Right cardiac atrium (tissue), 5 donors: ENCODE measurements at places on chromosomes 3 and 15. TPM values are rescaled to one million over a fixed set of nuclear protein-coding genes. Genes with fewer than 3 reads are reported as not detected.

DNA sequence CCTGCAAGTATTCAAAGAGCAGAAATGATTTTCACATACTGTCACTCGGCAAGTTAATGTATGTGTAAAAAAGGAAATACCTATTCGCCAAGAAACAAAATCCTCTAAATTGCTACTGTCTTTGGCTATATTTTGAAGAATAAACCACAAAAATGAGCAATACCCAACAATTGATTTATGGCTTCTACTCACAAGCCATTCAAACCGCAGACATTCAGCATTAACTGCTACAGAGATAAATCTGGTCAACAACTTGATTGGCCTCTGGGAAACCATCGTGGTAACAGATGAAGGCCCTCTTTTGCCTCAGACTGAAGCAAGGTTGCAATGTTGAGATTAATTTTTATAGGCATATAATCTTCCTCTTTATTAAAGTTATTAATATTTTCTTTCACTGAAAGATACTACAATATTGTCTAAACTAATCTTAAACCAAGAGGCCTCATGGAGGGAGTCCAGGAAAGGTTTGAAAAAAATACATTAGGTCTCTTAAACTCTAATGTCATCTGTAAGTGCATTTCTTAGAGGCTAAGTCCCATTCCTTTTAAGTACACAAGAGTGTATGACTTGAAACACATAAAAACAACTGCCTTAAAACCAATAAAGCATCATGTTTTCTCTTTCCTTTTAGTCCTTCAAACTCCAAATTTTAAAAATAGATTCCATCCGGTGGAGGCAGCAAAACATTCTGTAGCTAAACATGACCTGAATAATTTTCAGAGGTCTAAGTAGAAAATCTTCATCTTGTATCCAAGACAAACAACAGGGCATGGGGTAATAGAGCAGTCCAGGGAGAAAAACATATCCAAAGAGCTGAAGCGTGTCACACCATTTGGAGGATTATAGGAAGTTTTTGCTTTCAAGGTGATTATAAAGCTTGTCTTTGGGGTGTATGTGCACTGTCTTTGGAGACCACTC is 162.4 kb upstream of the TGFBR2 start:
- DNase-seq = no peak

DNA sequence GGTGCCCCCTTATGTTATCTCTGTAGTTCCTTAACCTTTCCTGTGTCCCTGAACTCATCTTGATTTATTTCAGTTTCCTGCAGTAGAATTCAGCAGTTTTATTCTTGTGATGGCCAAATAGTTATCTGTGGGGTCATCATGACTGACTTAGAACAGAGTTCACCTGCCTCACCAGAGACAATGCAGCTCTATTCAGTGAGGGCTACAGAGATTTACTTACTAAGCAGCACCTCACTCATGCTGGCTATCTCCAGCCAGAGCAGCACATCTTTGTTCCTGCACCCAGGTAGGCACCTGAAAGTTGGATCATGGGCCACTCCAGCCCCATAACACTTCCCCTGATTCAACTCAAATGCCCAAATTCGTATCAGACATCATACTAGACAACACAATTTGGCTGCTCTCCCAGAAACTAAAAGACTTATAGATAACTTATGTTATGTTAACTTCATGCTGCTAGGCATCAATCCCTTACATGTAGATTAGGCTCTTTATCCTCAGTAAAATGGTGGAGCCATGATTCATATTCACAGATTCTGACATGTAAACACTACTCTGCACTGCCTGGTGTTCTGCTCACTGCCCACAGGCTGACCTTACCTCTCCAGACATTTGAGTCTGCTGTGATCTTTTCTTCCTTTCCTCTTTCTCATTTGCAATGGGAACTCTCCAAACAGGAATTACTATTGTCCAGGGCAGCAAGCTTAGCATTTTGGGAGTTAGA is 9.3 kb upstream of the GOLGB1 start:
- DNase-seq = no peak

- no peak for DNase-seq
Observed at GRCh38 chr15:58241872-58242271, 103.7 kb downstream of the AQP9 start.

GRCh38 chr3:46353647-46354410 is at the start of gene CCR2:
Gene CCR2, plus strand, starts transcription at chr3:46354111. Its CDS starts 3,417 bp downstream, at chr3:46357528.
- DNase-seq = no peak

The GOLGA6L10 gene
- polyA plus RNA-seq = 0.72 TPM

DNA sequence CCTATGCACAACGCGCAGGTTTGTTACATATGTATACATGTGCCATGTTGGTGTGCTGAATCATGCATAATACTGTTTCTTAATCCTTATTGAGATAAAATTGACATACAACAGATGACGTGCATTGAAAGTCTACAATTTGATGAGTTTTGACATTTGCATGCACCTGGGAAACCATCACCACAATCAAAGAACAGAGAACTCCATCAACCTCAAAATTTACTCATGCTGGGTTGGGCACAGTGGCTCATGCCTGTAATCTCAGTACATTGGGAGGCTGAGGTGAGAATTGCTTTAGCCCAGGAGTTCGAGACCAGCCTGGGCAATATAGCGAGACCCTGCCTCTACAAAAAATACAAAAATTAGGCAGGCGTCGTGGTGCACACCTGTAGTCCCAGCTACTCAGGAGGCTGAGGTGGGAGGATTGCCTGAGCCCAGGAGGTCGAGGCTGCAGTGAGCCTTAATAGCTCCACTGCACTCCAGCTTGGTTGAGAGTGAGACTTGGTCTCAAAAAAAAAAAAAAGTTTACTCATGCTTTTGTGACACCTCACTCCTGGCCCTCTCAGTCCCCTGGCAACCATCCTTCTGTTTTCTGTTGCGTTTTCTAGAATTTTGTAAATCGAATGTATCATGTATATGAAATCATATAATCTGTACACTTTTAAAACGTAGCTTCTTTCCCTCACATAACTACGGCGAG is 56.6 kb downstream of the BHLHE40 start:
- no peak for DNase-seq

DNA sequence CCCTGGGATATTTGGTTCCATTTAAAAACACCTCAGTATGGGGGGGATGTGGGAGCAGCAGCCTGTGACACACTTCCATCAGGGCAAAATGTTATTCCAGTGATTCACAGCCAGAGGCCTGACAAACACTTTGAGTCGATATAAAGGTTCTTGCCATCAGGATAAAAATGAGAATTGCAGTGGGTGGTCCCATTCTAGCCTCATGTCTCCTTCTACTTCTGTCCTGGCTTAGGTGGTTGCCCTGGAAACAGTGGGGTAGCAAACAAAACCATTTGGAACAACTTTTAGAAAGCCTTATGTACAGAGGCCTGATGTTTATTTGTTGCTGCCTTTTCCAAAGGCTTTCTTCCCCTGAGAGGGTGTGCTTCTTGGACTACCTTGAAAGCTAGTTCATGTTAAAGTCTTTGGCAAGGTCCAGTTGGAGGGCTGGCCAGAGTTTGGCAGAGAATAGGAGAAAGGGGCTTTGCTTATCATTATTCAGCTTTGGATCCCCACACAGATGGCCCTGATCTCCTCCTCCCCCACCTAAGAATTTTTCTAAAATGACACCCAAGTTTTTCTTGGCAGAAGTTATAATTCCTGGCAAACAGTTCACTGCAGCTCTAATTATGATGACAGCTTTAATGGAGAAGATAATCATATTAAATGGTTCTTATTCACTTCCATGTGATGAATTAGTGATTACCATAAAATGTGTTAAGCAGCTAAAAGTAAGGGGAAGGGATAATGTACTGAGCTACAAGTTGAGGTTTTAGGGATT is 84.2 kb upstream of the ZNF280D start:
- DNase-seq = no peak

GRCh38 chr3:156792945-156793344 is 33.2 kb upstream of the LEKR1 start:
- DNase-seq = no peak

GRCh38 chr3:179811321-179812095 is 158.7 kb downstream of the USP13 start:
- no peak for DNase-seq

- no peak for DNase-seq
Observed at GRCh38 chr15:67300266-67301025, 45.9 kb downstream of the IQCH start.

DNA sequence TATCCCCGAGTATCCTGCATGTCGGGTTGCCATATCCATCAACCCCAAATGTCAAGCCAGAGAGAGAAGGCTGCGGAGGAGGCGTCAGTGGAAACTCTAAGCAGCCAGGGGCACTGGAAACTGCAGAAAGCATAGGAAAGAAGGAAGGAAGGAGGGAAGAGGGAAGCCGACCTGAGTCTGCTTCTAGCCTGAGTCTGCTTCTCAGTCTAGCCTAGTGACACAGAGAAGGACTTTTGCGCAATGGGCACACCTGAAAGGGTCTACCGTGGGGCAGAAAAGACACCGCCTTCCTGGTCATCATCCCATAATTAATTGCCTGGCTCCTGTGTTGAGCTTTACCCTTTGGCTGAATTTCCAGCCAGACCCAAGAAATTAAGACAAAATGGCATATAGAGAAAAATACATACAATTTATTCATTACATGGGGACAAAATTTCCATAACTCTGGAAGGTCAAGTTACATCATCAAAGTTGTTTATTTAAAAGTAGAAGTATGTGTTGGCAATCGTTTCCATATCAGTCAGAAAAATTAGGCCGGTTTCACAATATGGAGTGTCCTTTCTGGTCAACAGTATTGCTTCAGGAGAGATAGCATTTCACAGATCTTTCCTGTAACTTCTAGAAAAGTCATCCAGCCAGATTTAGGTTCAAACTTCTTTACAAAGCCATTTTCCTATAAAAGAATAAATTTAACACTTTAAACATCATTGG is 10.3 kb downstream of the BCL2A1 start:
- no peak for DNase-seq

- no peak for DNase-seq
Observed at GRCh38 chr3:57691411-57692132, 1.3 kb downstream of the DENND6A start.

DNA sequence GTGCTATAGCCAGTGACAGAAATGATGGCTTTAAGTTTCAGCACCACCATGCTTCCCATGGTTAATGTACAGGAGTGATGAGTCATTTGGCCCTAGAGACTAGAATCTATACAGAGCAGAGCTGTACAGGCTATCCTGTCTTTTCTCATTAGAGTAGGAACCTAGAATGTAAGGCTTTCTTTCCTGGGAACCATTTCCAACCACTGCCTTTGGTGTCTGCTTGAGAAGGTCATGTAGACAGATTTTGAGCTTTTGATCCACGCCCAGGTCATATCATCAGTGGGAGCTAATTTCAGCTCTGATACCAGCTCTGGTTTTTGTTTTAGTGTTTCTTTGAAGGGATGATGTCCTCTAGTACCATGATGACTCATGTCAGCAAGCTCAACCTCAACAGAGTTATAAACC is 543.1 kb downstream of the NTRK3 start:
- no peak for DNase-seq

DNA sequence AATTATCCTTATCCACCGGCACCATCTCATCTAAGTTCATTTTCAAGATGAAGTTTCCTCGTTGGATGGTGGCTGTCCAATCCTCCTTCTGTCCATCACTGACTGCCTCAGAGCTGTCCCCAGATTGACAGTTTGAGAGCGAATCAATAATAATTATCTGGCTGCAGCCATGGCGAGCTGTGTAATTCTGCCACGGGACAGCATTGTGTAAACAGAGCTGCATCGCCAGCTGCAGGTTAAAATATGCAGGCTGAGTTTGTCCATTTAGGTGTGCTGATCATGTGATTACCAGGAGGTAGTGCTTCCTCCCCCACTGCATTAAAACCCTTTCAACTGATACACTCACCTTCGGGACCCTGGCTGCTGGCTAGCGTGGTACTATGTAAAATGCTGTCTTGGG is 461.9 kb upstream of the ONECUT1 start:
- no peak for DNase-seq

The CTXN2 gene
- not detected for polyA plus RNA-seq

GRCh38 chr15:73305331-73306211 is 63.2 kb downstream of the HCN4 start:
- DNase-seq = no peak

- DNase-seq = no peak
Observed at GRCh38 chr3:52811452-52812011, 16.9 kb downstream of the ITIH3 start.

DNA sequence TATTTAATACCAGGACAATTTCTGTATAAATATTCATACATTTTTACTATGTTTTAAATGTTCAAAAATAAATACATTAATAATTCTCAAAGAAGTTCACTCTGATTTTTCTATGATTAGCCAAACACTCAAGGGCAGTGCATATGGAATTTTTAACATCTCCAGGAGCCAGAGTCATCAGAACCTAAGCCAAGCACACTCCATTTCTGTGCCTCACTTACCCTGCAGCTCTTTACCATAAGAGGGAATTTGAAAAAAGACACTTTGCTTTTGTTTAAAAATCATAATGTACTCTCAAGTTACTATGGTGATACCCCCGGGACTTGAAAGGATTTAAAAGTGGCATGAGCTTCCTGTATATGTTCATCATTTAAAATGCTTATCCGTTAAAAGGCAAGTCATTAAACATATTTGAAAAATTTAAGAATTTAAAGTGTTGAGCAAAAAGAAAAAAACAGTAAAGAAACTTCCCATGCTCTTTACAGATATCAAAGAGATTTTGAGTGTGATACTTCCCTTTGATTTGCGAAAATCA is 747.4 kb upstream of the NECTIN3 start:
- no peak for DNase-seq

The MNS1 gene
- polyA plus RNA-seq = 2.9 TPM

The GCNT3 gene
- 0.02 TPM for polyA plus RNA-seq

DNA sequence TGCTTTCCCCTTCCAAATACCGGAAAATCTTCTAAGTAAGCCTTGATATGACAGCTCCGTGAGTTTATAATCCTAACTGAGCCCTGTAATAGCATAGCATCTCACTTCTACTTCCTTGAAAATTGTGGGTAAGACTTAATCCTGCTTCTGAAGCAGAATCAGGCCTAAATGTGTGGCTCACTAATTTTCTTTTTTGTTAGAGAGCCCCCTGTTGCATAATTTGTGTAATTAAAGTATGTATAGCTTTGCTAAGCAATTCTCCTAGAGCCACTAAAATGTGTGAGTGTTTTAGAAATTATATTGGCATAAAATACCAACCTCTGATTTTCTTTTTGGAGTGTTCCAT is 304.4 kb downstream of the FGF12 start:
- DNase-seq = no peak

DNA sequence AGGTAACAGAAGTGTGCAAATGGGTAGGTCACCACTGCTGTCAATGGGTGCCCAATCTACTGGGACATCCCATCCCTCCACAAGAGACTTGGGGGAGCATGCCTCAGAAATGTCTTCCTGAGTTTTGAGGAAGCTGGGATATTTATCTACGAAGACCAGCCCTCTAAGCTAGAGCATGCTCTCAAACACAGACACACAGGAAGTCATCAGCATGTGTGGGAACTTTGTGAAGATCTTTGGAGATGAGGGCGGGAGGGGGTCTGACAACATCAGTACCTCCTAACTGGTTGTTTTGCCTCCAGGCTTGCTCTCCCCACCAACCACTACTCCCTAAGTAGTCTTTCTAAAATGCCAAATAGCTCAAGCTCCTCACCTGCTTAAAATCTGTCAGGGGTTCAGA is 3.5 kb upstream of the MEF2A start:
- DNase-seq = no peak

The PRSS50 gene
- polyA plus RNA-seq = 0.14 TPM

- no peak for DNase-seq
Observed at GRCh38 chr3:155488671-155489070, 195.2 kb upstream of the STRIT1 start.

- no peak for DNase-seq
Observed at GRCh38 chr15:29514926-29515325, 245.3 kb upstream of the NSMCE3 start.

The RYR3 gene
- polyA plus RNA-seq = 0.07 TPM

The ZWILCH gene
- 0.95 TPM for polyA plus RNA-seq
